ENCODE measurements at places on chromosomes 1 and 21. TPM values are rescaled to one million over a fixed set of nuclear protein-coding genes. Genes with fewer than 3 reads are reported as not detected.

Gene C1QC
- total RNA-seq = 140 TPM

Gene IFI44
- 10.4 TPM for total RNA-seq

Gene MPL
- 0.73 TPM for total RNA-seq

Gene ID3
- 90.3 TPM for total RNA-seq

Gene SPATA17
- total RNA-seq = 1.1 TPM

Gene LRRC8B
- 3.8 TPM for total RNA-seq

Gene ISG20L2
- 13.1 TPM for total RNA-seq

Gene PDZK1
- 0.30 TPM for total RNA-seq

Gene KRTAP19-1
- not detected for total RNA-seq

Gene GJA4
- total RNA-seq = 23.0 TPM

GRCh38 chr1:12480748-12481362, 137.2 kb downstream of the DHRS3 start:
- no peak for DNase-seq

DNA sequence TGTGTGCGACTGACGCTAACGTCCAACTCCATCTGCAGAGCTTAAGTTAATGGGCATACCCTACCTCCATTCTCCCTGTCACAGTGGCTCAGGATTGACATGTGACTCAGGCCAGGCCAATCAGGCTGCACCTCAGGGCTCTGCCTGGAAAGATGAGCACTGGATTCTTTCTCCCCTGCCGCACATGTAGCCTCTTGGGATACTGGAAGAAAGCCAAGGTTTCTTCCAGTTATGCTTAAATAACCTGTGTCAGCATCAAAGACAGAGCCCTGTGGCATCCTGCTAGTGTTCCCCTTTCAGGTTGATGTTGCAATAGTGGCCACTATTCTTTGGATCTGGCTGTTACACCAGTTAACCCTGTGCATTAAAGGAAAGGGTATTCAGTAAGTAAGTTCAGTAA, 55.0 kb upstream of the SYT6 start:
- DNase-seq = no peak

- peak; percentile 67 for DNase-seq
Measured at GRCh38 chr1:43835082-43836021, 98.2 kb upstream of the ARTN start.

GRCh38 chr1:108845991-108846390, 10.9 kb downstream of the AKNAD1 start:
- no peak for DNase-seq

DNA sequence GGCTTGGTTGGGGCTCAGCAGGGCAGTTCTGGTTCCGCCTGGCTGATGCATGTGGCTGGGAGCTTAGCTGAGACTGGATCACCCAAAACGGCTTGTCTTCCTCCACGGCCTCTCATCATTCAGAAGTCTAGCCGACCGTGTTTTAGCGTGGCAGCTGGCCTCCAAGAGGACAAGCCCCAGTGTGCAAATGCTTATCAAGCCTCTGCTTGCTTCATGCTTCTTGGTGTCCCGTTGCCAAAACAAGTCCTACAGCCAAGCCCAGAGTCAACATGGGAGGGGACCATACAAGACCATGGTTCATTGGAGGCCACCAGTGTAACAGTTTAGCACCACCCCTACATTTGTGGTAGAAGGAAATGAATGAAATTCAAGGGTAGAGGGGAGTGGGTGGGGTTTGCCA, 10.5 kb upstream of the KDF1 start:
- DNase-seq = no peak

DNA sequence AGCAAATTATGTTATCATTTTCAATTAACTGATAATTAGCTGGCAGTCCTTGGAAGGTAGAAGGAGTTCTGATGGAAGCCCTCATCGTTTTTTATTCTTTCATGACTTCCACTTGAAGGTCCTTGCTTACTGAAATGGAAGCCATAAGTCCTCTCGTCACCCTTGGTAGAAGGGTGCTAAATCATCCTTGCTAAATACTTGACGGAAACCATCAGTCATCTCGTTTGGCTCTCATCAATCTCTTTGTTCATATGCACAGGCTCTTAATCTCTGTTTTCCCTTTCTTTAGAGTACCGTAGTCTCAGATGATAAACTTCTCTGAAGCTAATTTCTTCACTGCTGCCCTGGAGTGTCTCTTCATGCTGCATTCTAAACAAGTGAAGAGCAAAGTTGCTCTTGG, 34.5 kb downstream of the UCK2 start:
- no peak for DNase-seq

DNA sequence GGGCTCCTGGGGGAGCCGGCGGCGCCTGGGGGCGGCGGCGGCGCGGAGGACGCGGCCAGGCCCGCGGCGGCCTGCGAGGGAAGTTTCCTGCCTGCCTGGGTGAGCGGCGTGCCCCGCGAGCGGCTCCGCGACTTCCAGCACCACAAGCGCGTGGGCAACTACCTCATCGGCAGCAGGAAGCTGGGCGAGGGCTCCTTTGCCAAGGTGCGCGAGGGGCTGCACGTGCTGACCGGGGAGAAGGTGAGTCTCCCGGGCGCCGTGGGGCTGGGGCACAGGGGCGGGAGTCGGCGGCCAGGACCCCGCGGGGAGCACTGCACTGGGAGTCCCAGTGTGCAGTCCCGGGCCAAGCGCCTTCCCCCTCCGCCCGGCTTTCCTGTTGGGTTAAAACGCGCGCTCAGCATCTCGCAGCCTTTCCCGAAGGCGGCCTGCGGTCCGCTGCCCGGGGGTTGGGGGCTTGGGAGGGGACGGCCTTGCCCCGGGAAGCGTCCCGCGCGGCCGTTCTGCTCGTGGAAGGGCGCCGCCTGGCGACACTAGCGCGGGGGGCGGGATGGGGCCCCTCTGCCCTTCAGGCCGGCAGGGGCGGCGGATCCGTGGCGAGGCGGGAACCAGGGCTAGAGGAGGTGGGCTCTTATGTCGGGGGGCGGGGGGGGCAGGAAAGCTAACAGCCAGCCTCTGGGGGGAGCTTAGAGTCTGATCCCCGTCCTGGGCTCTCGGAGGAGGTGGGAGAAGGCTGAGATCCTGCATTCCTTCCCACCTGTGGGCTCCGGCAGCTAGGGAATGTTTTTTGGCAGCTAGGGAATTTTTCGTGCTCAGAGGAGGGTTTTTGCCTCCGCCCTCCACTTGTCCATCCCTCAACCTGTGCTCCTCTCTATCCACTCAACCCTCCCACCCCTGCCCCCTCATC, 1.1 kb downstream of the HUNK start:
- peak; percentile 72 for DNase-seq

DNA sequence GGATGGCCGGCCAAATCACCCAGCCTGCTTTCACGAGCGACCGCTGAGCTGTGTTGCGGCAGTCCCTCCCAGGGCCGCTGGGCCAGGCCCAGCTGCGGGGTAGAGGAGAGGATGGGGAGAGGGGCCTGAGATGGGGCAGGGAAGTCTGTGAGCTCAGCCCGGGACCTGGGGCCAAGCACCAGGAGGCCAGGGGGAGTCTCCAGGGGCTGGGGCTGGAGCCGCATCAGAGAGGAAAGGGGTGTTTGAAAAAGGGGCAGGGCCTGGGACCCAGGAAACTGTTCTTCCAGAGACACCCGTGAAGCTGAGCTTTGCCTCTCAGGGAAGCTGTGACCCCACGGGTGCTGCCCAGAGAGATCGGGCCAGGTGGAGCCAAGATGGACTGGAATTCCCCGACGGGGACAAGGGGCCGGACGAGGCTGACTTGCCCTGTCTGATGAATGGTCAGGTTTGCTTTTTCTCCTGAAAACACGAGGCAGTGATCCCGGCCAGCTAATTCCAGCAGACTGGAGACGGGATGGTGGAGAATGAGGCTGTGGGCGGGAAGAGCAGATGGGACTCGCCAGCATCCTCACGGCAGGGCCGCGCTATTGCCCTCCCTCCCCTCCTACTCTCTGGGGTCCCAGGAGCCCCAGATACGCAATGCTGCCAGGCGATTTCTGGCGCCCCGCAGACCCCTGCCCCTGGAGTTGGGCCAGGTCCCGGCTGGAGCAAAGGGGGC, 40.3 kb upstream of the COL18A1 start:
- DNase-seq = peak; percentile 73

DNA sequence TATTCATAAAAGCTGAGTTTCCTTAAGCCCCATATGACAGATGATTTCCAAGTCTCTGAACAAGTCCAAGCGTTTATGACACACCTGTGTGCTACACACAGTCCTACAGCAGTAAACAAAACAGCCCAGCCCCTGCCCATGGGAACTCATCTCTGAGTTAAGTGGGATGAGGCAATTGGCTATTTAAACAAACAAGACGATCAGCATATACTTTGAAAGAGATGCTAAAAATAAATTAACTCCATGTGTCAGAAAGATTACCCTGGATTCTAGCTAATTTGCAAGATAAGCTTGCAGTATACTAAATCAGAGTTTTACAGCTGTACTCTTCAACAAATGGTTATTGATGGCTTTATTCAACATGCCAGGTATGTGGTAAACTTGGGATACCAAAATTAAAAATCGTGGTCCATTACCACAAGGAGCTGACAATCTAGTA, 7.0 kb downstream of the PSMG1 start:
- no peak for DNase-seq

DNA sequence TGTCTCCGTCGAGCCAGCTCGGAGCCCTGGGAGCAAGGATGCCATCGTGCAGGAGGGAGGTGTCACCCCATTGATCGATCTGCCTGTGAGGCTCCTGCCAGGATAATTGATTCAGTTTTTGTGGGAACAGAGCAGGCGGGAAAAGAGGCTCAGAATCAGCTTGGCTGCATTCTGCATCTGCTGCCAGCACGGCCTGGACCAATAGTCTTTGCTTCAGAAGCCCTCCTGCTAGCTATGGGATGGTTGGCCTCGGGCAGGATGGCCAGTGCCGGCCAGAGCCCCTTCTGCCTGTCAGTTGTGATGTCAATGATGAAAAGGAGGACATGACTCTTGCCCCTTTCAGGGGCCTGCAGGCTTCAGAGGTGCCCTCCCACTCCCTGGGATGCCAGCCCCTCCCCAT, 39.6 kb downstream of the PTPRF start:
- no peak for DNase-seq

GRCh38 chr1:200518524-200518923, 102.0 kb downstream of the KIF14 start:
- no peak for DNase-seq

- no peak for DNase-seq
Measured at GRCh38 chr21:26587736-26588201, 14.7 kb upstream of the CYYR1 start.

GRCh38 chr1:194568610-194569009, 1382.2 kb upstream of the B3GALT2 start:
- DNase-seq = no peak

DNA sequence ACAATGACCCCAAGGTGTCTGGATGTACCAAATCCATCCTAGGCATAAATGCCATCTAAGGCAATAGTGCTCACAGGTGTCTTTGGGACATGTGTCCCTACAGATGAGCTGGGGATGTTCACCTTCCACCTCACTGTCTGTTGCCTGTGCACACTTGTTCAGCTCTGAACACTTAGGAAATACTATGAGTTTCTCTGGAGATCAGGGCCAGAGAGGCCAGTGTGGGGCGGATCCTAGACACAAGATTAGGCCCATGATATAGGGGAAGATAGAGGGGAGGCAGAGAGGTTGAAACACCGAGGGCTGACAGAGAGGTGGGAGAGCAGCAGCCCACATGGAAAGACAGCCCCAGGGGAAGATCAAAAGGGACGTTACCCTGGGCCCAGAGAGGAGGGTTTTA, 25.6 kb downstream of the C1orf116 start:
- no peak for DNase-seq

DNA sequence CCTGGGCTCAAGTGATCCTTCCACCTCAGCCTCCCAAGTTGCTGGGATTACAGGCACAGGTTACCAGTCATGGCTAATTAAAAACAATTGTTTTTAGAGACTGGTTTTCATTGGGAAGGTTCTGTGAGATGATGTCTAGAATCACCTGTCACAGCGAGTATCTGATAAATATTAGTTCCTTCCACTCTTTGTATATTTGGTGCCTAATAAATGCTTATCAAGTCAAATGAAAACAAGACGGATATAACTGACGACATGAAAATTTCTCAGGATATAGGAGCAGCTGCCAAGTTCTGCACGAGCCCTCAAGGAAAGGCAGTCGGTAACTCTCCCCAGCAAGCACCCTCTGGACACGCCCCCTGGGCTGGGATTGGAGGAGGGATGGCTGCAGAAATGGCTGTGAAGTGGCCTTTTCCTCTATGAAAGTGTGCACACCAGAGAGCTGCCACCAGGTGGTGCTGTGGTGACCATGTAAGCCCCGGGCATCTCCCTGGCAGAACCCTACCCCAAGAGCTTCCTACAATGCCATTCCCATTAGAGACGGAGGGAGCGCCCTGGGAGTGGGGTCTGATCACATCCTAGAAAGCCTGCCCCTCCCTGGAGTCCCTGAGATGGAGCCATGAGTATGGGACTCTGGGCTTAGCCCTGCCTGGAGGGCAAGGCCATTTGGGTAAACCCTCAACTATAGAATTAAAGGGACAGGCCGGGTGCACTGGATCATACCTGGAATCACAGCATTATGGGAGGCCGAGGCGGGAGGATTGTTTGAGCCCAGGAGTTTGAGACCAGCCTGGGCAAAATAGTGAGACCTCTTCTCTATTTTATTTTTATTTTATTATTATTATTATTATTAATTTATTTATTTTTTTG, 50.9 kb downstream of the HTR6 start:
- peak; percentile 93 for DNase-seq

DNA sequence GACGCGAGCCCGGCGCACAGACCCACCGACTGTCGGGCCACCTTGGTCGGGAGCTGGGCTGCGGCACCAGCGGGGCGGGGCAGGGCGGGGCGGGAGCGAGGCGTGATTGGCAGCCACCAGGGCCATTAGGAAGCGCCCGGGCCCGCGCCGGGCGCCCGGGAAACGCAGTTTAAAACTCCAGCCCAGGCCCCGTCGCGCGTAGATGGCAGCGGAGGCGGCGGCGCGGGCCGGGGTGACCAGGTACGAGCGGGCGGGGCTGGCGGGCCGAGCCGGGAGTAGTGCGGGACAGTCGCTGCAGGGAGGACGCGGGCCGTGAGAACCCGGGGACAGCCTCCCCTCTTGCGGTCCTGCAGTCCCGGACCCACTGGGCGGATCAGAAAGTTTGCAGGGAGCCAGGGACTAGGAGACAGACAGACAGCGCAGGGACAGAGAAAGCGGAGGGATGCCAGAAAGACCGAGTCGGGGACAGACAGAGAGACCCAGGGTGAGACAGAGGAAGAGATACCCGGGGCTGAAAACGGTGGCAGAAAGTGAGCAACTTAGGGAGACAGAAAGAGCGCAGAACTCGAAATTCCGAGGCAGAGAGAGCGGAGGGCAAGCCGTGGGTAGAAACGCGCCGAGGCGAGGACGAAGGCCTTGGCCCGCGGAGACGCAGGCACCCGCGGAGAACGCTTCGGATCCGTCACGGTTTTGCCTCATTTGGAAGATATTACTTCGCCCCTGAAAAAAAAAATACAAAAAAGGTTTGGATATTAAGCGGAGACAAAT, at the start of gene DMBX1:
Gene DMBX1, plus strand, starts transcription at position 199 of the 768 bp plus-strand sequence. CDS start 17,175 bp downstream, outside the sequence.
- DNase-seq = peak; percentile 46

GRCh38 chr1:231949277-231950091, 322.9 kb downstream of the DISC1 start:
- DNase-seq = no peak

DNA sequence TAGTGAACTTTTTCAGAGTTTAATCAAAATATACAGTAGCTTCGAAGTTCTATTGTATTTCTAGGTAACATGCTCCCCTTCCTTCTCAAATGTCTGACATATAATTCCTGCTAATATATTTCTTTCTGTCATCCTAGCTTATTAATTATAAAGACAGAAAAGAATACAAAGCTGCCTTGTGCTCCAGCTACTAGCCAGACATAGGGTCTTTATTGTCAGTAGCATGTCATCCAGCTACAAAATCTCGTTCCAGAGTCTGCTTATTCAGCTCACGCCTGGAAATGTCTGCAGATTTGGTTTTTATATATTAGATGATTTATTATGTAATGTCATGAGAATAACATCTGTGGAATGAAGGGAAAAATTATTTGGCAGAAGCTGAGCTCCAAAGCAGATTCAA, 1102.8 kb downstream of the BRINP3 start:
- no peak for DNase-seq

Data from Right ventricle myocardium inferior (tissue), 1 donor.